ENCODE measurements at places on chromosomes 2 and 18.

DNA sequence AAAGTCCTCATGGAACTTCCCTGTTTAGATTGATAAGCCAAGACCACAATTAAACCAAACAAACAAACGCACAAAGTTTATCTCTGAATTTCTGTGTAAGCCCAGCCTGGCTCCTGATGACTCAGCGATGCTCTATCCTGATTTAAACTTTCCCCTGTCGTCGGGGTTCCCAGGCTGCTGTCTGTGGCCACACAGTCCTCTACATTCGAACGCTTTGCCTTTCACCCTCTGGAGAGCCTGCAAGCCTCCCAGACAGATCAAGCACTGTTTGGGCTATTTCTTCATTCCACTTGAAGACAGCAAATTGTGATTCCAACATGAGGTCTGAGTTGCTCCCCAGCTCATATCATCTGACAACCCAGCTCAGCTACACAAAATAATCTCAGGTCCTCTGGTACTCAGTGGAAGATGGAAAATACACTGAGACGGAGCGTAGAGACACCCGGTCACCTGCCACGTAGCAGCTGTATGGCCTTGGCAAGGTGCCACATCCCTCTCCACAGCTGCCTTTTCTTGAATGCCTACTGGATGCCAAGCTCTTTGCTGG is 51.2 kb downstream of the CYRIA start:
- no peak for DNase-seq

GRCh38 chr2:9191041-9191481 is 15.6 kb upstream of the ASAP2 start:
- DNase-seq: no peak

- DNase-seq: no peak
These were observed 2.8 kb downstream of the FRZB start for GRCh38 chr2:182863642-182864041.

DNA sequence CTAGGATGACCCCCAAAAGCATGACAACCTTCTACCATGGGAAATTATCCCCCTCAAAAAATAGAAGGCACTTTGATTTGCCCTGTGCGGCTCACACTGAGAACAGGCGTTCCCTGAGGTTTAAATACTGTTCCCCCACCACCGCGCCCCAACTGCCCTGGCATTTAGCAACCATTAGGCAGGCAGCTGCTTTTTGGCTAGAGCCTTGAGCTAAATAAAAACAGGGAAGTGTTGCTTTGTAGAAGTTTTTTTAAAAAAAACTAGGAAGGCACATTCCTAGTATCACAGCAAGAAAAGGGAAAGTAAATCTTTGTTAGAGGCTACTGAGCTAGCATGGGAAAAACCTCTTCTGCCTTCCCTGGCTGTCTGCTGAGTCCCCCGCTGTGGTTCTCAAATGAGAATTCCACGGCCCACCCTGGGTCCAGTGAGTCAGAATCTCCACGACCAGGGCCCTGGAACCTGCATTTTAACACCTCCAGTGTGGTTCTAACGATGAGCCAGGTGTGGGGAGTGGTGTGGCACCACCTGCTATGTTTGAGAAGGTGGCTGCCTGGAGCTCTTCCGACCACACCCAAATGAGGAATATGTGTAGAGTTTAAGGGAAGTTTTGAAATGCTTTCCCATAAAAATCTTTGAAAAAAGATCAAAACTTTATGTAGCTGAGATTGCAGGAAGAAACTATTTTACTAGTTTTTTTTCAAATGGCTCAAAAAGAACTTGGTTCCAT is 66.4 kb downstream of the VIT start:
- no peak for DNase-seq

DNA sequence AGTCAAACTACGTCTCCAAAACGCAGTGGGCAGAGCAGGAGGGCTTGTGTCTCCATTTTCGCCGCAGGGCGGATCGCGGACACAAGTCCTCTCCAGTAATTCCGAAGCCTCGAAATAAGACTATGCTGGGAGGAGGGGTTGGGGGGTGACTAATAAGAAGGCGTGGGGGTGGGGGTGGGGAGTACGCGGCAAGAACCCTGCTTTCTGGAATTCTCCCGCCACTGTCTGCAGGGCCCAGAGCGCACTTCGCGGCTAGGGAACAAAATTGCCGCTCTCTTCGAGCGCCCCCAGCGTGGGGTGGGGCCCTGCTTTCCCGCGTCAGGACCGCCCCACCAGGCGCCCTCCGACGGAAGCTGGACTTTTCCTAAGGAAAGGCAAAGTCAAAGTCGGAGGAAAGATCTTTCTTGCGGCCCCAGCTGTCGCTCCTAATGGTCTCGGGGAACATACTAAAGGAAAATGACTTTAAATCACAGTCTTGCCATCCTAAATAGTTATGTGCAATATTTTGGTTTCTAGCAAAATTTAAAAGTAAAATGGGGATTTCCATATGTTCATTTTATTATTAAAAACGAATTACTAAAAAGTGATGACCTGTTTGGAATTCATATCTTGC is 11.9 kb downstream of the NR4A2 start:
- DNase-seq: no peak

DNA sequence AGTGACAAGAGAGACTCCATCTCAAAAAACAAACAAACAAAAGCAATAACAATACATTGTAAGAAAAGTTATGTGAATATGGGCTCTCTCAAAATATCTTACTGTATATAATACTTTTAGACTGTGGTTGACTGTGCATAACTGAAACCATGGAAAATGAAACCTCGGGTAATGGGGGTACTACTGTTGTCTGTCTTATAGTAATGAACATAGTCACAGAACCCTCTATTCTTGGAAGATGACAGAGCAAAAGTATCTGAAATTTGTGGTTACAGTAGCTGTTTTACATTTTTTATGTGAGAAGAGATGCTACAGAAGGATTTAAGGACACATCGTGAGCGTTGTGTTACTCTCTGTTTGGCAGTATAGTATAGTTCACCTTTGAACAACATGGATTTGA is 60.5 kb downstream of the MAP4K4 start:
- no peak for DNase-seq

- no peak for DNase-seq
These were observed 65.9 kb downstream of the AP1S3 start for GRCh38 chr2:223771475-223771874.

DNA sequence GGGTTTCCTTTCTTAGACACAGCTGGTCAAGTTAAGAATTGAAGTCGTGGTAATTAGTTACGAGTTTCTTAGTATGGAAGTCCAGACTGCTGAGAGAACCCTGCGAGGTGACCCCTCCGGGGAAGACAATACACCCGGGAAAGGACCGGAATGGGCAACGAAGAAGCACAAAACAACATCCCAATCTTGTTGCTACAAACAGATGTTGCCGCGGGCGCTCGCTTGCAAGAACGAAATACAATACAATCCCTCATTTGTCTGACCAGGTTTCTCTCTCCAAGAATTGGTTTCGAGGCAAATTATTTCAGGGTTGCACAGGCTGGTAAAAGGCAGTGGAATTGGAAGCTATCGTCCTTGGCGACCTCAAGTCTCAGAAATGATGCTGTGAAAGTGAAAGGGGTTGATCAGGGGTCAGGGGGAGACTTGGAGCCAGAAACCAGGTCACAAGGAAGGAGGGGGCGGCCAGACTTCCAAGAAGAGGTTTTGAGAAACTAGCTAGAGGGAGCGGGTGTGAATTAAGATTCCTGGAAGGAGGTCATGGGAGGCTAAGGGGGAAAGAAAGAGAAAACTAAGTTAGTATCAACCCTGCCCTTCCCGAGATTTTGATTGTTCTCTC is 401.9 kb downstream of the HRH4 start:
- DNase-seq: no peak

DNA sequence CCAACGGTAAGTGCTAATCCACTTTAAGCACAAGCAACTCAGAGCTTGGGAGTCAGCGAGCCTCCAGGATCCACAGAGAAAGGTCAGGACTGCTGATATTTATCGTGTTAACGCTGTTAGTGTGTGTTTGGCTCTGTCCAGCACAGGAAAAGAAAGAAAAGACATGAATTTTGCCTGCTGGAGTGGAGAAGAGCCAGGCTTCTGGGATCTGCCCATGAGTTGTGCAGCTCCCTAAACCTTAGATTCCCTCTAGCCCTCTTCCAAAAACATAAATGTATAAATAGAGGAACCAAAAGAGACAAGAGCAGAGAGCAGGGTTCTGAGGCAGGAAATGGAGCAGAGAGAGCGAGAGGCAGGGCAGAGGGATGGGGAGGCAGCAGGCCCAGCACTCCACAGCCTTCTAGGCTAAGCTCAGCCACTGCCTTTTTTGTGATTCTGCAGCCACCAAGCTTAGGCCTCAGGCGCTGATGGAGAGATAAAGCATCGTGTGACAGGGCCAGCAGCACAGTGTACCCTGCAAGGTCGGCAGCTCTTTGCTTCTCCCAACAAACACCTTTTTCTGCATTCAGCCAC is 14.5 kb upstream of the MAT2A start:
- no peak for DNase-seq

- no peak for DNase-seq
These were observed 15.6 kb upstream of the OTOF start for GRCh38 chr2:26493566-26493965.

GRCh38 chr2:156896294-156896693 is 361.2 kb upstream of the GALNT5 start:
- DNase-seq: no peak

DNA sequence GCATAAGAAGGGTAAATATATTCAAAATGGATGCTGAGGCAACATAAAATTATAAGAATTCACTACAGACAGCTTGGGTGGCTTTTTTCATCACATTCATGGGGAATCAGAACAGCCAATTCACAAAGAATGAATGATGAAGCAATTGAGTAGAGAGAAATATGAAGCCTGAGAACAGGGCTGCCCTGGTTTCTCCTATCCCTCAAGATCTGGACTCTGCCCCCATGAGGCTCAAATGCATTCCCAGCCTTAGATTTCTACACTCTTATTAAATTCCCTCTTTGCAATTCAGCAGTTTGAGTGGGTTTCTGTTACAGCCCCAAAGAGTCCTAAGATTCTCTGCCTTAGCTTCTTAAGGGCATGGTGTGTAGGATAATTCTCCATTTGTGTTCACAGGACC is 172.5 kb downstream of the MAIP1 start:
- no peak for DNase-seq

DNA sequence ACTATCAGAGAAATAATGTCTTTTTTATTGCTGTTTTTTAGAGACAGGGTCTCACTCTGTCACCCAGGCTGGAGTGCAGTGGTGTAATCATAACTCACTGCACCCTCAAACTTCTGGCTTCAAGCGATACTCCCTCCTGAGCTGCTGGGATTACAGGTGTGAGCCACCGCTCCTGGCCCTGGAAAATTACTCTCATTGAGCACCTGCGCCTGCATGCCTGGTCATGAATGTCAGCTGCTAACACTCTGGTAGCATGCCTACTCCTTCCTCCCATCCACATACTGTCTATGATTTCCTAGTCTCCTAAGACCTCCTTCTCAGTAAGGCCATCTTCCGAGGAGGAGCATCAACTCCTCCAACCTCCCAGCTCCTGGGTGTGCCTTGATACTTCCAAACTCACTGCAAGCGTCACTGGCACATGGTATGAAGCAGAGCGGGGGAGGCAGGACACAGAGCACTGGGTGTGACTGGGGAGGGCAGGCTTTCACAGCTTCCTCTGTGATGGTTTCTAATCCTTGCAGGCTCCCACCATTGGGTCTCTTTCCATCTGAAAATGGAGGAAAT is 1.6 kb upstream of the MAP2 start:
- no peak for DNase-seq

DNA sequence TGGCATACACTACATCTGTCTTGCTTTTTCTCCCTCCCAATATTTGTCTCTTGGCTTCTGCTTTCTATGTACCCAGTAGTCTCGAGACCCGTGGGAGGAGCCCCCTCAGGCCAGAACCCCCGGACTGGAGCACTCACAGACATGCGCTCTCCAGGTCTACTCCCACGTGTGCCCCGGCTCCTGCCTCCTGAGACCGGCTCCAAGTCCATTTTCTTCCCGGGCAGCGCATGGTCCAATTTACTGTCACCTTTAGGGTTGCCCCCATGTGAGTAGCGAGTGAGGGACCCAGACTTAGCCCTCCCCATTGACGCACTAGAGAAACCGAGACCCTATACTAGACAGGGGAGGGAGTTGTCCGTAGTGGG is 11.8 kb upstream of the TEX51 start:
- DNase-seq: no peak

- DNase-seq: no peak
These were observed 724.7 kb downstream of the METTL4 start for GRCh38 chr18:1846640-1847039.

- no peak for DNase-seq
These were observed 52.2 kb upstream of the BCL2L11 start for GRCh38 chr2:111068435-111069058.

DNA sequence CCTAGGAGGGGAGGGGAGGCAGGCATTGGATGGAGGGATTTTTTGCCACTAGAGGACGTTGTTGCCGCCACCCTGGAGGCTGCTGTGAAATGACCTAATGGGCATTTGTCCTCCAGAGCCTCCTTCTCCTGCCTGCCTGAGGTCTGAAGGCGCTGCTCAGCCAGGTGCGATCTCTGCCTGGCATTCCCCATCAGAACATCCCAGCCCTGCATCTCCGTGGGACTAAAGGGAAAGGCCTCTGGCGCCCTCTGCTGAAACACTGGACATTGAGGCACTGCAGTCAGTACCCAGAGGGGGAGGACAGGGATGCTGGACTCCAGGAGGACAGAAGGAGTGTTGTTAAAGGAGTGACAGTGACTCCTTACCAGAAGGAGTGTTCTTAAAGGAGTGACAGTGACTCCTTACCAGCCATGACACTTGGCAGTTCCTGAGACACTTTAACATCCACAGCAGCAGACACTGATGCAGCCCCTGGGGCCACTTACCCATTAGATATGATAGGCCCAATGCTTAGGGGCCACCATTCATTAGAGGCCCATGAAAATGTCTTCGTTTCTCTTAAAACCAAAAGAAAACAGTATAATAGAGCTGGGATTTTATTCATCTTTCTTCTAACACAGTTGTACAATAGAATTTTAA is 17.0 kb downstream of the THNSL2 start:
- no peak for DNase-seq

- DNase-seq: no peak
These were observed 66.2 kb downstream of the HNMT start for GRCh38 chr2:138030459-138030858.

GRCh38 chr2:181810823-181811695 is 80.5 kb upstream of the ITPRID2 start:
- no peak for DNase-seq

DNA sequence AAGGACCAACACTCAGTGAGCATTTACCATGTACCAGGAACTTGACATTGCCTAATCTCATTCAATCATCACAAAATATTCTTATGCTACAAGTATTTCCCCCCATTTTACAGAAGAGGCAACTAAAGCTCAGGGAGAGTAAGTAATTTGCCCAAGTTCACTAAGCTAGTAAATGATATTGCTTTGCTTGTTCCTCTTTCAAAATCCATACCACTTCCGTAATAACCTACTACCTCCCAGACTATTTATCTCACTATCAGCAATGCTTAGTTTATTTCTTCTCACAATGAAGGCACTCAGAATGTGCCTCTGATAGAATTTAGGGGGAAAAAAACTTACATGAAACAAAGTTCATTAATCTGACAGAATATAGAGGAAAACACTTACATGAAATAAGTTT is 1070.9 kb upstream of the FANCL start:
- DNase-seq: no peak

GRCh38 chr2:78162202-78162601 is 640.0 kb upstream of the LRRTM4 start:
- DNase-seq: no peak

GRCh38 chr2:204172145-204172600 is 235.6 kb downstream of the ICOS start:
- DNase-seq: no peak

- DNase-seq: no peak
These were observed 176.2 kb downstream of the LDLRAD4 start for GRCh38 chr18:13394801-13395200.

- DNase-seq: no peak
These were observed 82.6 kb upstream of the GLI2 start for GRCh38 chr2:120653046-120653445.

- DNase-seq: no peak
These were observed 116.6 kb upstream of the PELI1 start for GRCh38 chr2:64260817-64261216.
